HCT116 (cell line): ENCODE measurements at places on chromosomes 11 and 22. TPM values are rescaled to one million over a fixed set of nuclear protein-coding genes. Genes with fewer than 3 reads are reported as not detected.

CSF2RB gene
- total RNA-seq, result 0.10 TPM

NRIP3 gene
- 0.15 TPM for total RNA-seq

DNA sequence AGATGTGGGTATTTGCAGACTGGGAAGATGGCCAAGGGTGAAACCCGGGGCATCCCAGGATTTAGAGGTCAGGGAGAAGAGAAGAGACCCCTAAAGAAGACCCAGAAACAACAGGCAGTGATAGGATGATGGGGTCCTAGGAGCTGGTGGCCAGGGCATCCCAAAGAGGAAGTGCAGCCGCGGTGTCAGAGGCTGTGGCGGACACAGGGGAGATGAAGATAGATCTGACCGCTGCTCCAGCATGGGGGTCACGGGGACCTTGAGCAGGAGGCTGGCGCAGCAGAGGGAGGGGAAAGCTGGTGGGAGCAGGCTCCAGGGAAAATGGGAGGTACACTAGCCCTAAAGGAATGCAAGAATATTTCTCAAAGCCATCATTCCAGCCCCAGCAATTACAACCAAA lies 47.3 kb downstream of the CTTN start:
- no peak for DNase-seq

GRCh38 chr22:41201141-41201540 lies 4.0 kb upstream of the L3MBTL2 start:
- DNase-seq, result no peak

DNA sequence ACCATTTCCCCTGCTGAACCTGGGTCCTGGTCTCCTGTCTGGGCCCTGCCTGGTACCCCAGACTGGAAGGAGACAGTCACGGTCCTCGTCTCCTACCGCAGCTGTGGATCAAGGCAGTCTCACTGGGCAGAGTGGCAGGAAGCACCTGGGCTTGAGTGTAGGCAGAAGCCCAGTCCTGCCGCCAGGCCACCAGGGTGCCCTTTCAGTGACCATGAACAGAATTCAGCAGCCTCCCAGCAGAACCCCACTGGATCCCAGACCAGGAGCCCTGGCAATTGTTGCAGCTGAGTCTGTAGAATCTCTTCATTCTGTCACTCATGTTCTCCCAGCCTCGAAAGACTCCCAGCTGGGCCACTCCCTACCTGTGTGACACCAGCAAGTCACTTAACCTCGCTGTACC lies 25.5 kb upstream of the CREB3L1 start:
- DNase-seq, result no peak

DNA sequence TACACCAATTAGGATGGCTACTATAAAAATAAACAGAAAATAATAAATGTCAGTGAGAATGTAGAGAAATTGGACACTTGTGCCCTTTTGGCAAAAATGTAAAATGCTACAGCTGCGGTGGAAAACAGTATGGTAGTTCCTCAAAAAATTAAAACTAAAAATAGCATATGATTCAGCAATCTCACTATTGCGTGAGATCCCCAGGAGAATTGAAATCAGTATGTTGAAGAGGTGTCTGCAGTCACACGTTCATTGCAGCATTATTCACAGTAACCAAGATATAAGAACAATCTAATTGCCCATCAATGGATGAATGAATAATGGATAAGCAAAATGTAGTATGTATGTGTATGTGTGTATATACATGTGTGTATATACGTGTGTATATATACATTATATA lies 6.8 kb downstream of the OR52N2 start:
- no peak for DNase-seq

GRCh38 chr11:2355000-2355644 lies 22.0 kb upstream of the CD81 start:
- DNase-seq, result no peak
